Cerebellum (tissue), 4 donors: ENCODE measurements at places on chromosomes 1 and 21.

- no peak for DNase-seq
These were observed 1384.1 kb upstream of the B3GALT2 start for GRCh38 chr1:194570476-194570875.

DNA sequence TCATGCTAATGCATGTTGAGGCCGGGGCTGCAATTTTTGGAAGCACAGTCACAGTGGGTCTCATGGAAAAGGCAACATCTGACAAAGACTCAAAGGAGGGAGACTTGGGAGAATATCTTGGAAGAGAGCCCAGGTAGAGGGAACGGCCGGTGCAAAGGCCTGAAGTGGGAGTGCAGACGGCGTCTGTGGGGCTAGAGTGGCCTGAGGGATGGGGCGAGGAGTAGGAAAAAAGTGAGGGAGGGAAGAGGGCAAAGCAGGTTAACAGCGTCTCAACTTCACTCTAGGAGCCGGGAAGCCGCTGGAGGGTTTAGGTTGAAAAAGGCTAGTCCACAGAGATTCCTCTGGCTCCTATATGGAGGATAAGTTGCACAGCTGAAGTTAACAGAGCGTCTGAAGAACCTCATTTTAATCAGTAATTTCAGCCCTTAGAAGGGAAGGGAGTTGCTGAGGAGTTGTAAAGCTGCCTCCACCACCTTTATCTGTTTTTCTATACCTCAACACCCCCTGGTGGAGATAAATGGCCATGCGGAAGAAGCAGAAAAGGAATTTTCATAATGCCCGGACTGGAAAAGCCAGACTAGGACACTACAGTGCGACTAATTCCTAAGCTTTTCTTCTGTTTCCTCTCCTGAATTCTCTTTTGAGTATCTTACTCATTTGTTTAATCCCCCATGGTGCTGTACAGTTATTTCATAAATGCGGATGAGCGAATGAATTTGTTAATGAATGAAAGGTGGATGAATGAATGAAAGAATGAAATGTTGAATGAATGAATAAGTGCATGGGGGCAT, 78.7 kb upstream of the ZNF281 start:
- peak; percentile 15 for DNase-seq

DNA sequence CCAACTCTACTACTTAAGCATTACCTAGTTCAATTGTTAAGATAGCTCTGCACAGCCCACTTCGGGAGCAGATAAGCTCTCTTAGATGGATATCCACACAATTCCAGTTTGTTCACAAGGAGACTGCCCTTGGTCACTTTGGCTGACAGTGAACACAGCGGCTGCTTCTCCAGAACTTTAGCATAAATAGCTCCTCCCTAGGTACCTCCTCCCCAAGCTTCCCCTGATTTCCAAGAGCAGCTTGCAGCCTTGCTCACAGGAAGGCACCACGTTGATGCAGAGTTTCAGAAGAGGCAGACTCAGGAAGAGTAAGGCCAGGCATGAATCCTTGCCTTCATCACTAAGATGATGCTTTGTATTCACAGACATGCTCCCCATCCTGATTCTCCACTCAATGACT, 24.7 kb downstream of the TFF3 start:
- DNase-seq, result no peak

DNA sequence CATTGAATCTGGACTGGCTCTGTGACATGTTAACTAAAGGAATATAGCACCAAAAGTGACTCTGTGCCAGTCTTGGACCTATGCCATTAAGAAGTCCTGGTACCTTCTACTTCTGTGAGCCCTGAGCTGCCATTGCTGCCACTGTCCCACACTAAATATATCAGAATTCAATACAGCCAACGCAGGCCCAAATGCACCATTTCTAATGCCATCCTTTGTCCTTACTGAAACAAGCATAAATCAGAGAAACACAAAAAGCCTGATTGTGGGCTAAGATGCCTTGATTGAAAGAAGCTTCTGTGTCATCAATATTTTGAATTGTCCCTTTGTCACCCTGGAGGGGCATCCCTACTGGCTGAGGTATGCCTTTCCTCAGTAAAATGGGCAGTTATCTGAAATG, 66.9 kb upstream of the NEK2 start:
- DNase-seq, result no peak

DNA sequence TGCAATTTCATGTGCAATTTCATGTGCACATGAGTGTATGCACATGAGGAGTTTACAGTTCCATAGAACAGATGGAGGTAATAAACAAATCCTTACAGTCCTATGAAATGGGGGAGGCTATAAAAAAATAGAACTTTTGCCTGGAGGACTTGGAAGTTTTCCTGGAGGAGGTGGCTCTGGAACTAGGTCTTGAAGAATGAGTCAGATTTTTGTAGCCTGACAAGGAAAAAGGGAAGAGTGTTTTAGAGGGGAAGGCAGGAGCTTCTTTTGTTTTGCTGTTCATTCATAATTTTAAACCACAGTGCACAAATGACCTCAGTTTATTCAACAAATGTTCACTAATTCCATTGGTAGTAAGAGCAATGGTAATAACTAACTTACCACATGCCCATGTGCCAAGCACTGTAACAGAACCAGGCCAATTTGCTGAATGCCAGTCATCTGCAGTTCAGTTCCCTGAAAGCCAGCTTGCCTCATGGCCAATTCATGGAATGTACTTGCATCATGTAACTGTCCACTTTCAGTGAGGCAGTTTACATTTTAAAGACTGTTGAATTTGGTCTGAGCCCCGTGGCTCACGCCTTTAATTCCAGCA, 2.7 kb downstream of the DIO1 start:
- no peak for DNase-seq

- DNase-seq, result no peak
These were observed 10.9 kb downstream of the RNF11 start for GRCh38 chr1:51247022-51247421.

DNA sequence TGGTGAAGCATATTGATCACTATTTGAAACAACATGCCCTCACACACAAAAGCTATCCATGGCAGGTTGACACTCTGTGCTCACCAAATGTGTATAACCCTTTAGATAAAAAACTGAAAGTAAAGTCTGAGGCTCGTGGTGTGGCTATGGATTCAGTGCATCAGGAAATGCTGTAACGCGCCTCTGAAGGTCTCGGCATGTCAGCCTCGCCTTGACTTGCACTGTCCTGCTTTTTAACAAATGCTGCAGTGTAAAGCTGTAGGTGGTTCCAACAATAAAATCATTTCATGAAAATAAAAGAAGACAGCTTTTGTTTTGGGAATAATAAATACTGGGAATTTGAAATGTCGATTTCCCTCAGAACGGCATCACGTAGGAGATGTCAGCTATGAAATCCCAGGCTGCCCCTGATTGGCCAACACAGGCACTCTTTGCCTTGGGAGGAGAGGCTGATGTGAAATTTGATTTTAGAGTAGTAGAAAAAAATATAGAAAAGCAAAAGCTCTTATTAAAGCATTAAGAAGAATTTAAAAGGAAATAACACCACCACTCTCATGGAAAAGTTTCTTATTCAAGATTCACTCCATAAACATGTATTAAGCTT, 168.2 kb downstream of the DSCAM start:
- DNase-seq, result no peak

- DNase-seq, result no peak
These were observed 17.8 kb upstream of the PPP2R5A start for GRCh38 chr1:212267460-212267859.

DNA sequence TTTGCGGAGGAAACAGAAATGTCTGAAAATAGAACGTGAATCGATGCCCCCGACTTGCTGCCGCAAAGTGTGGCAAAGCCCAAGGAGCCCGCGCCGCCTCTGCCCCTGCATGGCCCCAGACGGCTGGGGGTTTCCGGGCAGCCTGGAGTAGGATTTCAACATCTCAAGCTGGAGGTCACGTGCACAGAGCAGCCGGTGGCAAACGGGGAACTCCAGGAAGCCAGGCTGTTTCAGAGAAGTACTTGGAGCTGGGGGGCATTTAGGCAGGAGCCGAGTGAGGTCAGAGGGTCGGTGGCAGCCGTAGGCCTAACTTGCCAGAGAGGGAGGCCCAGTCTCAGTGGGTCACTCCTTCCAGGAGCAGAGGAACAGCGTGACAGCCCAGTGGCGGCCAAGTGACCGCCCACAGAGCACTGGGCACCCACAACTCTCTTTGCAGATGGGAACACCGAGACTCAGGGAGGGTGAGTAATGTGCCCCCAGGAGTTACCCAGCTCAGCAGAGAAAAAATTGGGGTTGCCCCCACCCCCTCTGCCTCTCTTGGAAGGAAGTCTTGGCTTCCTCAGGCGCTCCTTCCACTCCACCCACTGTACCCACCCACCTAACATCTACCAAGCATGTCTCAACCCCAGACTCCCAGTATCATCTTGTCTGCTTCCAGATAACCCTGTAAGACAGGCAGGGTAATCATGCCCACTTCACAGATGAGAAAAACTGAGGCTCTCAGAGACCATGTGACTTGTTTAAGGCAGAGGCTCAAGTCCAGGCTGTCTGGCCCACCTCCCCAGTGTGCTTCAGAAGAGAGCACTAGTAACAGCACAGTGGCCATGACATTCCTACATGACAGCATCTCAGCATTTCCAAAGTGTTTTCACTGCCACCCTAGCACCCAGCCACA, 179.4 kb downstream of the HIVEP3 start:
- DNase-seq, result no peak

DNA sequence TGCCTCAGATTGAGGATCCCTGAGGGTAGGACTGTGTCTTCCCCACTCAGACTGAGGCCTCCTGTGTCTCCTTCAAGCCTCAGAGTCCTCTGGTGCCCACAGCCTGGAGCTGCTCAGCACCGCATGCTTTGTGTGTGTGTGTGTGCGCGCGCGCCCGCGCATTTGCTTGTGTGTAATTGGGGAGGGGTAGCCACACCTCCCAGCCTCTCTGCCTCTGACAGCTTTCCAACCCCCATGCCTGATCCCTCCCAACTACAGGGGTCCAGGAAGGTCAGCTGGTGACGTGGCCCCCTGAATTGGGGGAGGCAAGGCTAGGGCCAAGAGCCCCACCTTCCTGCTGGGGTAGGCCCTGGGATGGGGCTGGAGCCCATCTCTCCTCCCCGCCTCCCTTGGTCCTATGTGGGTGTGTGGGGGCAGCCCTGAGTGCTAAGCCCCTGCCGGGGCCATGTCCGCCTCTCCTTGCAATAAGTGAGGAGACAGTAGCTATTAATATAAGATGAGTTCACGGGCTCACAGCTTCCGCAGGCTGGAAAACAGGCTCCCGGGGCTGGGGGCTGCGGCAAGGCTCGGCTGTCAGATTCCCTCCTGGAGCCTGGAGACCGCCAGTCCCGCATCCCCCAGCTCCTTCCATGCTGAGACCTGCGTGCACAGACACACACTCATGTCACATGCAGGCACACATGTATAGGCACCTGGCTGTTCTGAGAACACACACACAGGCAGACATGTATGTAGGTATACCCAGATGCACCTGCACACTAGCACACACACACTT, 7.0 kb downstream of the GPR3 start:
- DNase-seq, result no peak

DNA sequence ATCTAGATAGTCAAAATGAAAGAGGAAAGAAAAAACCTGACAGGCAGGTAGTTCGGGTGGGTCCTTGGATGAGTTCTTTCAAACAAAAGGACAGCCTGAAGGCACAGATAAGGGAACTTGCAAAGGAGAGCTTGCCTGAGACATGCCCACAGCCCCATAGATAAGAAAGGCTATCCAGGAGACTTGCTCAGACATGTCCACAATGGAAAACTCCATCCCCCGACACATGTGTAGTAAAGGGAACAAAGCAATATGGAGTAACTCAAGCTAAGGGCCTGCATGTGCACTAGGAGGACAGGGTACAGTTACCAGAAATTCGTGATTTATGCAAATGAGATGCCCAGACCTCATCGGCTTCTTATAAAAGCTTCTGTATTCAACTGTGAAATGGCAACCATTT, 281.5 kb downstream of the NEGR1 start:
- DNase-seq, result no peak

DNA sequence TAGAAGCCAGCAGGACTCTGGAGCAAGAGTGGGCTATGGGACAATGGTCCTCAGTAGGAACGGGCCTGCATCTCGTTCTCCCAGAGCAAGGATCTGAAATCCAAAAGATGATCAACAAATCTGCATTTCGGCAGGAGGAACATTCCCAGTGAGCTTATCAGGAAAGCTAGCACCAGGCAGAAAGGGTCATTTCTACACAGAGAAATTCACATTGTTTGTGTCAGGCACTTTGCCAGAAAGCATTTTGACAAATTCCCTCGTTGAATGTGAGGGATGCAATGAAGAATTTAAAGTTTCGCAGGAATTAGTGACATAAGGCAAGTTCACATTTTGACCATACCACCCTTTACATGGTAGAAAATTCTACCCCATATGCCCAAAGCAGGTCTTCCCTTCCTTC, 31.6 kb upstream of the ETS2 start:
- DNase-seq, result no peak

- DNase-seq, result no peak
These were observed 7.8 kb downstream of the ERI3 start for GRCh38 chr1:44347280-44347679.

DNA sequence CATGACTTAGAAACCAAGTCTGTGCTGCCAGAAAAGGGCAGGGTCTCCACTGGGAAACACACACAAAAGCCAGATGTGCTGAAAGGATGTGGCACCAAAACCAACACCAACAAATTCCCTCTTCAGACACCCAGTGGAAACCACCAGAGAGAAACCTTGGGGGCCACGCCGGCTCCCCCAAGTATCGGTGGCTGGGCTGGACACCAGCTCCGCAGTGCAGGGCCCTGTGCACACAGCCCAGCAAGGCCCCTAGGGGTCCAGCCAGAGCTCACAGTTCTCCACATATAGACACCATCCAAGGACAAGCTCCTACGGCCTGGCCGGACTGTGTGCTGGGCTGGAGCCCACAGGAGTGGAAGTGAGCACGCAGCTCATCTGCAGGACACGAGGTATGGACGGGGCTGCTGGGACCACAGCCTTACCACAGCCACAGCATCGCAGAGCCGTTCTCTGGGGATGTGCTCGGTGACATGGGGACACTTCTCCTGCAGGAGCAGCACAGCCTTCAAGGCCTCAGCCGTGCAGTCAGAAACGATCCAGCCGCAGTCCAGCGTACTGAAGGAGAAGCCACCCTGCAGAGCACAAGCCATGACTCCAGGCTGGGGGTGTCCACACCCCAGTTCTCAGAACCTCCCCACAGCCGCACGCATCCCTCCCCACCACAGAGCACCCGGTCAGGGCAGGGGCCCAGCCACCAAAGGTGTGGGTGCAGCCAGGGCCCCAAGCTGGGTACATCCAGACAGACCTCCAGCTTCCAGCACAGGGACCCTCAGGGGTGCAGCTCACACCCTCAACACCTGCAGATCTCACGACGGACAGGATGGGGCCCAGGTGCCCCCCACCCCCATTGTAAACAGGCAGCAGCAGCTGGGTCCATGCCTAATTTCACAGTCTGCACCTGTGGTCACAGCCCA, 21.3 kb downstream of the LSS start:
- DNase-seq, result no peak

GRCh38 chr1:31122741-31123140, 57.2 kb upstream of the PUM1 start:
- no peak for DNase-seq

GRCh38 chr1:54125386-54126070, 27.3 kb downstream of the CDCP2 start:
- no peak for DNase-seq

- no peak for DNase-seq
These were observed 3.6 kb downstream of the BTG2 start for GRCh38 chr1:203308923-203309331.

- no peak for DNase-seq
These were observed 30.2 kb upstream of the TRAF5 start for GRCh38 chr1:211296396-211296795.
